ENCODE measurements at places on chromosomes 7 and 10. TPM values are rescaled to one million over a fixed set of nuclear protein-coding genes. Genes with fewer than 3 reads are reported as not detected.

The TRIL gene
- 0.44 TPM for total RNA-seq

The ASCC1 gene
- total RNA-seq: 32.7 TPM

The LHFPL3 gene
- not detected for total RNA-seq

The TLX1 gene
- not detected for total RNA-seq

The SPDYE18 gene
- not detected for total RNA-seq

The ALKBH4 gene
- 41.2 TPM for total RNA-seq

The CPA4 gene
- total RNA-seq: 723 TPM

The VAX1 gene
- total RNA-seq: not detected

The MMP21 gene
- 0.05 TPM for total RNA-seq

The RHEB gene
- total RNA-seq: 238 TPM

The LRRC17 gene
- 108 TPM for total RNA-seq

The SLC26A5 gene
- total RNA-seq: not detected

The PTN gene
- 114 TPM for total RNA-seq

The MRM2 gene
- 34.7 TPM for total RNA-seq

The PLEKHS1 gene
- total RNA-seq: 1.0 TPM

The VGF gene
- 0.20 TPM for total RNA-seq

The SLC26A3 gene
- total RNA-seq: not detected

The GDF2 gene
- not detected for total RNA-seq

The ADAP1 gene
- total RNA-seq: 0.84 TPM

The ARHGEF5 gene
- 3.3 TPM for total RNA-seq

The ZMIZ1 gene
- total RNA-seq: 47.2 TPM

The SH2B2 gene
- total RNA-seq: 0.44 TPM

The NT5C2 gene
- 43.8 TPM for total RNA-seq

The CALML3 gene
- not detected for total RNA-seq

The TRIM50 gene
- total RNA-seq: not detected

The SEMA3E gene
- total RNA-seq: not detected

The KIF20B gene
- total RNA-seq: 21.2 TPM

The OPTN gene
- 15.9 TPM for total RNA-seq
